ENCODE measurements at places on chromosomes 3 and 15. TPM values are rescaled to one million over a fixed set of nuclear protein-coding genes. Genes with fewer than 3 reads are reported as not detected.

CCDC54 gene
- total RNA-seq = not detected

- DNase-seq = no peak
Measured at GRCh38 chr3:72300621-72301020, 515.7 kb upstream of the PROK2 start.

MAPKBP1 gene
- total RNA-seq = 24.3 TPM

TGFBR2 gene
- total RNA-seq = 281 TPM

SLC51A gene
- not detected for total RNA-seq

GRCh38 chr3:24640330-24640877 is 145.8 kb upstream of the THRB start:
- no peak for DNase-seq

RNF123 gene
- total RNA-seq = 22.1 TPM
